ENCODE measurements at places on chromosomes 6 and 20.

DNA sequence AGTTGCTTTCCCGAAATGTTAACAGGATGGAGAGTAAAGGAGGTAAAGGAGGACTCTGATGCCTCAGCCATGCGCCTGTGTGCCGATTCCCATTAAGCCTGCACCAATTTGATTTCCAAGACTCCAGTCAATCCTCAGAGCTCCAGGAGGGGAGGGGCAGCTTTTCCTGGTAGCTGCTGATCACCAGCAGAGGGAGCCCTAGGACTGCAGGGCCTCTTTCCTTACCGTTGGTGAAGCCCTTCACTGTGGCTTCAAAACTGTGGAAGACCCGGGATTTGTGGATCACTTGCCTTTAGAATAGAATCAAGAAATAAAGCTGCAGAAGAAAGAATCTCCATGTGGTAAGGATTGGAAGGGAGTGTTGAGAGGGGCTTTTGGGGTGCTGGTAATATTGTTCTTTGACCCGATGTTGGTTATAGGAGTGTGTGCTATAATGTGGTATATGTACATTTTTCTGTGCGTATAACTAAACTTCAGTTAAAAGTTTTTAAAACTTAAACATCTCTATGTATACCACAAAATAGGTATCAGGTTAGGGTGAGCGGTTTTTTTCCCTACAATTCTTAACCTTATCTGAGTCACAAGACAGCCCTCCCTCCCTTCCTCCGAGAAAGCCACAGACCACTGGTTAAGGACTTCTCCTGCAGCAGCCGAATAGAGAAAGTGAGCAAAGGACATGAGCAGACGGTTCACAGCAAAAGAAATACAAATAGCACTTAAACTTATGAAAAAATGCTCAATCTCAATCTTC is 6.9 kb upstream of the OSER1 start:
- DNase-seq: peak; percentile 37

DNA sequence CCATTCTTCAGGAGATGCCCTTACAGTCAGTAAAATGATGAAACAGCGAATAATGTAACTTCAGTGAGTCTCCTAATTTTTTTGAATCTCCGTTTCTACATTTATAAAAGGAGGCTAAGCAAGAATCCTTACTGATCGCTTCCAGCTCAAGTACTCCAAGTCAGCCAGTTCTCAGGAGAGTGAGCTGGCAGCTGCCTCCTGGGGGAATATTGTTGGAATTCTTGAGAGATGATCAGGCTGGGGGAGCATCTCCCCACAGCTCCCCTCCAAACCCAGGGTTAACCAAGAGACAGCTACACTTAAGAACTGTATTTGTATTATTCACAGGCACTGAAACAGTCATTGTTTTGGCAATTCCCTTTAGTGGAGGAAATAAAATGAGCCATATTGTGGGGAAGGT is 89.1 kb upstream of the PCSK2 start:
- DNase-seq: no peak

GRCh38 chr20:53316206-53316937 is 277.3 kb downstream of the ZNF217 start:
- DNase-seq: no peak

DNA sequence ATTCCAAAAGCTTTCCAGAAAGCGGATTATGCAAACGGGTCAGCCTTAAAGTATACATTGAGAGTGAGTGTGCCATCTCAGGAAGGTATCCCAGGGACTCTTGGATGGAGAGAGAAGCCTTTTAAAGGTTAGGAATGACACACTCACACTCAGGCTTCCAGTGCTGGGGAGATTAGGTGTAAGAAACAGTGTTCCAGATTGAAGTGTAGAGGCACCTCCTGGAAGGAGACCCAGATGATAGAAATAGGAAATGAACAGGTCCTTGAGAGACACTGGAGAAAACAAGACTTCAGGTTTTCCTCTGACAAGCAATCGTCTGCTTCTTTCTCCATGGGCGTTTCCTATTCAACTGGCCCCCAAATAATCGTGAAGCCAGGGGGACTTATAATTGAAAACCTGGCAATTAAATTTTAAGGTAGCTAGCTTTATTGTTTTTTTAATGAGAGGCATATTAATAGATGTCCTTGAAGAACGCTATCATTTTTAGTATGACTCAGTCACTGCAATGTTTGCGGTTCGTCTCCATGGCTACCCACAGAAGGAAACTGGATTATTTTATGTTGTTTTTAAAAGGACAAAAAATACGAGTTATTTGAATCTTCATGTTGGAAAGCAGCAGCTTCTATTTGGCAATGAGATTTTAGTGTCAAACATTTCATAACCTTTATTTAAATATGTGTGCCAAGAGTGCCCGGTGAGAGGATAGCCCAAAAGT is 85.3 kb downstream of the TRMT6 start:
- no peak for DNase-seq

DNA sequence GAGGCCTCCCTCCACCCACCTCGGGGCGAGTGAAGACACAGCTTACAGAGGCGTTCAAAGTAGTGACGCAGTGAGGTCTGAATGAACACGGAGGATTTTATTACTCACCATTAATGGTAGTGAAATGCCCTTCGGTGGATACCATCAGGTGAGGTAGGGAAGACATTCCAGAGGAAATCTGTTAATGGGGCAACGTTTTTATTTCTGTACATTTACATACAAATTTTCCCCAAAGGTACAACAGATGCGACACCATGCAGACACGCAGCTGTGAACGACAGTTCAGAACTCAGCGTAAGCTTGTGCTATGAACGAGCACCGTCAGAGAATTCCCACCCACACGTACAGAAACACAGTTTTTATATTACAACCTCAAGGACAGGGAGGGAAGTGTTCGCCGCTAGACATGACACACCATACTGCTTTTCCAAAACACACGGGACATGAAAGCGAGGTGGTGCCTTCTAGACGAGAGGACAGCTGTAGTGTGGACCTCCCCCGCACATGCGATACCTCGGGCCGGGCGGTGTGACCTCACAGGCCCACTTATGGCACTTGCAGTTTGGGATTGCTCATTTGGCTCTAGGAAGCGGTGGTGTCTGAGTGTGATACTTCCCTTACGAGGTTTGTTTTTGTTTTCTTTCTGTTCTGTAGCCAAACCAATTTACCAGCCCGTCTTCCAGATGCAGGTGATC is 10.7 kb downstream of the PSMG4 start:
- DNase-seq: no peak

GRCh38 chr20:34560141-34560523 is 1.6 kb downstream of the MAP1LC3A start:
- DNase-seq: no peak

GRCh38 chr6:105898286-105898685 is 187.8 kb upstream of the PRDM1 start:
- DNase-seq: no peak

- DNase-seq: no peak
Observed at GRCh38 chr6:138377844-138378243, at the start of gene SMIM28. Gene SMIM28, plus strand, starts transcription at chr6:138377905. Its CDS starts 168 bp downstream, at chr6:138378073.

DNA sequence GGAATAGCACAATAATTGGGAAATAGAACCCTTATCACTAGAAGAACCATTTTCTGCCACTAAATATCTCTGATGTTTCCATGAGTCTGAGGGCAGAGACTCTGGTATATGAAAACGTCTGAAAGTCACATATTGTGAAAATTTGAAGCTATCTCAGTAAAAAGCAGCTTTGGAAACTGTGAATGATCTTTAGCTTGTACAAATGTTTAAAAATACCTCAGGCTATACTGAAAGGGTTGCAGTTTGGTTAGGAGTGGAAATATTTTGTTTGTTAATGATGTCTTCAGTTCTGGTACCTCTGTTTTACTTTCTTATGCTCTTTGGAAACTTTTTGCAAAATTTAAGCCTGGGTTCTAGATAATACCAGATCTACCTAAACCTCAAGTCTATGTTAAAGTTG is 135.0 kb downstream of the SLC16A10 start:
- no peak for DNase-seq

- DNase-seq: no peak
Observed at GRCh38 chr6:306641-307061, 14.4 kb downstream of the DUSP22 start.

DNA sequence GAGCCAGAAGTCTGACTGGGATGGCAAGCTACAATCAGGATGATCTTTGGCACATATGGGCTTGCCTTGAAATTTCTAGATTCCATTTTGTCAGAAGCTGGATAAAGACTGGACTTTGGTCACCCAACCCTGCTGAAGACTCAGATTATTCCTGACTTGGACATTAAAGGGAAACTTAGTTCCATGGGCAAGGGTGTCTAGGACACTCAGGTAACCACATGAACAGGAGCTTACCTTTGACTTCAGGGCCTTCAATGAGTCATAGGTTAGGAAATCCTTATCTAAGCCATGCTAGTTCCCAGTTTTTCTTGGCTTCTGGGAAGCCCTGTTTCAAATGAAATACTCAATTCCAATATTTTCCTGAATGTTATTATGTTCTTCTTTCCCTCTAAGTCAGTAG is 28.5 kb upstream of the IFNGR1 start:
- DNase-seq: no peak

DNA sequence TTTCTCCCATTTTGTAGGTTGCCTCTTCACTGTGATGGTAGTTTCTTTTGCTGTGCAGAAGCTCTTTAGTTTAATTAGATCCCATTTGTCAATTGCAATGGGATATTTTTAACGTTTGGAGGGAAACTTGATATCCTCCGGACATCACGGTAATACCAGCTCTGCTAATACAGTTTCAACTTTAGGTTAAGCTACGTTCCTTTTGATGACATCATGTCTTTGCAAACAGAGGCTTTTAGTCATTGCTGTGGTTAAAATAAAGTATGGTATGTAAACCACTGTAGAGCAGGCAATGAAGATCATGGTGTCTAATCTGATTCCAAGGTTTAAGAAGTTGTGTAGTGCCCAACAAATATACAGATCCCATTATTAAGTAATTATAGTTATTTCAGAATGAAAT is 168.0 kb upstream of the CHD6 start:
- no peak for DNase-seq

GRCh38 chr6:19736066-19736465 is 101.1 kb upstream of the ID4 start:
- DNase-seq: no peak

DNA sequence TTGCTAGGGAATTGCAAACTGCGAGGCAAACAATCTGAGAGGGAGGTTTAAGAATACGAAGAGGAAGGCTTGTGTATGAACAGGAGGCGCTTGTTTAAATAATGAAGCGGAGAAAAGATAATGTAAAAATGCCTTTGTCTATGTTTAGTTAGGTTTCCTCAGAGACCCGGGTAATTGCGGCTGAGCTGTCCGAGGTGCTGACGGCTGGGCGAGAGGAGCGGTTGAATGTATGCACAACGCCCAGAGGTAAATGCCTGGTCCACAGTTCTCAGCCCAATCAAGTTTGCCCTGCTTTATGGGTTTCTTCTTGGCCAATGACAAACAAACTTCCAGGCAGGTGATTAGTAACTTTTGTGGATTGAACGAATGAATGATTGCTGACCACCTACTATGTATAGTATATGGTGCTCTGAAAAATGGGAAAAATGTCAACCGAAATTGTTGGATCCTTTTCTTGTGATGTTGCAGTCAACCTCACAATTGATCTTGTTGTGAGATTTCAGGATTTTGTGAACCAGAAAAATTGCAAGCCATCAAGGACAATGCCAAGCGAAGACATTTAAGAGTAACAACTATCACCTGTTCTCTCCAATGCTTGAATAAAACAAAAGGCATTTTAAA is 38.3 kb upstream of the SLC32A1 start:
- peak; percentile 70 for DNase-seq

- DNase-seq: no peak
Observed at GRCh38 chr20:58839991-58840747, 10.5 kb downstream of the GNAS-AS1 start.

- DNase-seq: peak; percentile 74
Observed at GRCh38 chr20:2524709-2525506, 11.5 kb upstream of the TMC2 start.

DNA sequence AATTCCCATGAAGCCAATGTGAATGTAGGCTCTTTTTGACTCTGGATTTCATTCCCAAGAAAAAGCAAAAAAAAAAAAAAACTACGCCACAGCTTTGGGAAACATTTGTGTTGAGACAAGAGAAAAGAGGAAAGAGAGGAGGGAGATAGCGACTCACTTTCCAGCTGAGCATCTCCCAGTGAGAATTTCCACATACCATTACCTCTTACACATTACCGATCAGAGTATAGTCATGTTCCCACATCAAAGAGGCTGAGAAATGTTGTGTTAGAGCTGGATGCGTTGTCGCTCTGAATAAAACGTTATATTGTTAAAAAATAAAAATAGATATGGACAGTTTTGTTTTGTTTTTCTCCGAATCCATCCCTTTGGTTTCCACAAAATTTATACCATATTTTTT is 1019.3 kb upstream of the ADGRB3 start:
- DNase-seq: no peak

- no peak for DNase-seq
Observed at GRCh38 chr20:49615401-49616153, 47.6 kb upstream of the PTGIS start.

- peak; percentile 35 for DNase-seq
Observed at GRCh38 chr6:43838276-43839036, 68.4 kb downstream of the VEGFA start.

DNA sequence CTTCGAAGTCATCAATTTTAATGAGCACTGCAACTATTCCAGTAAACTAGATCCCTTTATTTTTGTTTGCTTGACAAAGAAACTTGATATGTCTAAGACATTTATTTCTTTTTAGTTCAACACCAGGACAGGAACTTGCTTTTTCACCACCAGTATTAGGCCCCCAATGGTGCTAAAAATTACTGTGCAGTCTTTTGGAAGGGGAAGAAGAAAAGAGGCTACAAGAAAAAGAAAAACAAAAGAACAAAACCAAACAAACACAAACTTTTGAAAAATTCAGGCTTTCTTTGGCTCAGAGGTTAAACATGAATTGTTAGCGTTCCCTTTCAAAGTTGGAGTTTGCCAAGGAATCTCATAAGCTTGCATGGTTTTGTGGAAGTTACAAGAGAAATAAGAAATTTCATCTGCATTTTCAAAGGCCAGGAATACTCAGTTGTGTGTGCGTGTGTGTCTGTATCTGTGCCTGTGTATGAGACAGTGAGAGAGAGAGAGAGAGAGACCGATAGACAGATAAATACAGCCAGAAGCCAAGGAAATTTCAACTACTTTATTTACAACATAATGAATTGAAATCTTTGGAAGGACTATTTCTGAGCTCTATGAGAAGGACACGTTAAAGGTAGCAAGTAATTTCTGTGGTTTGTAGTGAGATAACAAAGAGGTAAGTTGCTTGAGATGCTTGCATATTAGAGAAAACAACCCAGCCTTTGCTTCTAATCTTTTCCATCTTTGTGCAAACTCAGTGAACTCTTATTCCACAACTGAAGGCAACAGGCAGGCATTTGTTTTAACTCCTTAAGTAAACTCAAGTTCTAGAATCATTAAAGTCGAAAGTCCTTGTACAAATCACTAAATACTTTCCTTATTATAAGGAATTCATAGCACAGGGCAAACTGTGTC is 171.0 kb upstream of the CITED2 start:
- DNase-seq: no peak

DNA sequence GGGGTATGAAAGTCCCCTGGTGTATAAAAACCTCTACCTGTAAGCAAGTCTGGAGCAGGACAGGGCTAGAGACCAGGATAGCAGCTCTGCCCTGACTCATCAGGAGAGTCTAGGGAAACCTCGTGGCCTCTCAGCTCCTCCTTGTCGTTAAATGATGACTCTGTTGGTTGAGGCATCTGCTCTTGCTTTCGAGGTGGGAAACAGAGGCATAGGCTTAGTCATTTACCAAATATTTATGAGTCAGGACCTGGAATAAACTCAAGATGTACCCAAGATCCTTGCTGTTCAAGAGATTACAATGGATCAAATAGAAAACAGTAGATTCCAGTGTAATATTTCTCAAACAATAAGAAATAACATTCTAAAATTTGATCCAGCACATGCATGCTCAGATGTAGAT is 5.5 kb downstream of the MANBAL start:
- DNase-seq: no peak
